ENCODE measurements at places on chromosomes 2 and 18.

GRCh38 chr18:49025426-49025766, 74.6 kb upstream of the SMAD7 start:
- no peak for DNase-seq

GRCh38 chr2:191853843-191854242, 7.0 kb upstream of the CAVIN2 start:
- no peak for DNase-seq

- DNase-seq: no peak
These were observed 48.1 kb downstream of the TPGS2 start for GRCh38 chr18:36780748-36781147.

DNA sequence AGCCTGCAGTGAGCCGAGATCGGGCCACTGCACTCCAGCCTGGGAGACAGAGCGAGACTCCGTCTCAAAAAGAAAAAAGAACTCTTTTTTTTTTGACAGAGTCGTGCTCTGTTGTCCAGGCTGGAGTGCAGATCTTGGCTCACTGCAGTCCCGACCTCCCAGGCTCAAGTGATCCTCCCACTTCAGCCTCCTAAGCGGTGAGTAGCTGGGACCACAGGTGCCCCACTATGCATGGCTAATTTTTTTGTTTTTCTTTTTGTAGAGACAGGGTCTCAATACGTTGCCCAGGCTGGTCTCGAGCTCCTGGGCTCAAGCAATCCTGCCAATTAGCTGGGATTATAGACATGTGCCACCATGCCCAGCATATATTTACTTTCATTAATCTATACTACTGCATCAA, 12.5 kb upstream of the INO80D start:
- no peak for DNase-seq

DNA sequence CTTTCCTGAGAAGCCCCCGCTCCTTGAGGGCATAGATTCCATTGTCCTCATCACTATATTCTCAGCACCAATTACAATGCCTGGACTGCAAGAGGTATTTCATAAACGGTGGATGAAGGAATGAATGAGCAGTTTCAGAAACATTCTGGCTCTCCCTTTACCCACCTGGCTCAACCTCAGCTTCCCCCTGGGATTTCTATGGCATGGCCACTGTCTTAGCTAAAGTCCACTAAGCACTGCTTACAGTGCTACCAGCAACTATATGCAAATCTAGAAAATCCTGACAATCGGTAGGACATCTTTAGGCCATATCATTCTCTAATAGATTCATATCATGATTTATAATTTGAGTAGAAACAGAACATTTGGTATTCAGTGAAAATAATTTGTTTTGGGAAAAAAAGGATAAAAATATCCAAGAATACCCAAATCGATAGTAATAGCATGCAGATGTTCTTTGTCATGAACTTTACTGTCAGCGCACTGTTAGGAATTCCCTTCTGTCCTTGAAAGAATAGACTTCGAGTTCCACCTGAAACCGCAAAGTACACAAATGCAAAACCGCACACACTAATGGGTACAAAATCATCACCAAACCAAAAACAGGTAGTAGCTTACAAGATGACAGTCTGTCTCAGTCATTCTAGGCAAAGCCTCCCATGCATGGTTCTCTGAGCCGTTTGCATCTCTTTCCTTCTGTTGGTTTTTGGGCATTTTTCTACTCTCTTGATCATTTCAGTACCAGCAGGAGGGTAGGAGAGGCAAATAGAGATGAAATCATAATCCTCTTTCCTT, 303.6 kb upstream of the ID2 start:
- no peak for DNase-seq

GRCh38 chr18:75247611-75248421, 37.2 kb downstream of the TSHZ1 start:
- DNase-seq: peak; percentile 23

GRCh38 chr2:45974056-45974455, 322.6 kb downstream of the PRKCE start:
- no peak for DNase-seq

GRCh38 chr2:185187421-185187820, 551.2 kb upstream of the FSIP2 start:
- no peak for DNase-seq

DNA sequence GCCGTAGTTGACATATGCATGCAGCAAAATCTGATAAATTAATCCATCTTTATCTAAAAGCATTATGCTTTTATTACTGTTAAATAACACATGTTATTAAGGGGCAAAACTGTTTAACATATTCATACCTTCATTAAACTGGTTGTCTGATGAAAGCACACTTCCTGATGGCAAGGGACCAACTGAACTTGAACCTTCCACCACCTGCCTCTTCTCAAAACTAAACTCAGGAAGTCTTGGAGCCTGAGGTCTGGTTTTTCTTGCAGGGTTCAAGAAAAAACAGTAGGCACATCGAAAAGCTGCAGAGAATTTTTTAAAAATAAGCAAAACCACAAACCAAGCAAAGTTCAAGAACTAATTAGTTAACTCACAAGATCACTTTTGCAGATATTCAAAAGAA, 64.9 kb downstream of the LNPK start:
- no peak for DNase-seq

DNA sequence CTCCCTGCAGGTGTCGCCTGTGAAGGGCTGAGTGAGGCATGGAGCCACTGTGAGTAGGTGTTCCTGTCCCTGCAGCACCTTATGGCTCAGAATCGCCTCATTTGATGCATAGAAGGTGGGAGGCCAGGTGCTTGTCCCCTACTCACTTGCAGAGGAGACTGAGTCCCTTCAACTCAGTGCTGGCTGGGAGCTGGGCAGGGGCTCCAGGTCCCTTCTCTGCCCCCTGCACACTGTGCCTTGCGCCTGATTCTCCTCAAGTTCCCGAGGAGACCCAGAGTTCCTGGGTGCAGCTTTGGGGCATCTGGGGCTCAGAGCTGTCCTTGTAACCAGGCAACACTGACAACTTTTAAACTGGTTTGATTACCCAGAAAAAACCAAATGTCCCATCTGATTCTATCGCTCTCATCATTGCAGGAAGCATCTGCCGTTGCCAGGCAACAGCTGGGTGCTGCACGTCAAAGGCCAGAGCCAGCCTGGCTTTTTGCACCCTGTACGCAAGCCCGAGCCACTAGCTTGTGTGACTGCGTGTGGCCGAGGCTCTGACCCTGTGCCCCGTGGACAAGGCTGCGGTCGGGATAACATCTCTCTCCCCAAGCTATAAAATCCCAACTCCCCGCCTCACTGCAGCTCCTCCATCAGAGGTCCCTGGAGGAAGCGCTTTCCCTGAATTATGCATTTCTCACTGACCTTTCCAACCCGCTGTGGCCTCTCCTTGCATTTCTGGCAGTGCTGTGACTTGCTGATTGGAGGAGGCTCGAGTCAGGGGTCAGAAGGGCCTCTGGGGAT, 130.8 kb upstream of the HDAC4 start:
- DNase-seq: peak; percentile 24

GRCh38 chr2:100407073-100407472, 10.4 kb downstream of the CHST10 start:
- DNase-seq: no peak

DNA sequence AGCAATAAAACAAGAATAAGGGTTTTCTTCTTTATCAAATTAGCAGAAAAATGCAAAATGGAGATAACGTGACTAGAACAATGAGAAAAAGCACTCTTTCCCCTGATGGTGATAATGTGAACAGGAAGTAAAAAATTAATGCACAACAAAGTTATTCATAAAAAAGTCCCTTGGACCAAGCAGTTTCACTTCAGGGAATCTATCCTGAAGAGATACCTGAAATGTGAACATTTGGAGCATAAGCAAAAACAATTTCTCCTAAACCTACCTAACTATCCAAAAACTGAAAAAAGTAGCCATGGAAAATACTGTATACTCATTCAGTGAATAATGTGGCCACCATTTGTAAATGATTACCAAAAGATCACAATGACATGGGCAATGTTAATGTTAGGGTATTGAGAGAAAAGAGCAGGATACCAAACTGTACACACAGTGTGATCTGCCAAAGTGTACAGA, 48.7 kb downstream of the TRIP12 start:
- DNase-seq: no peak

GRCh38 chr2:105242286-105242993, 897 bp downstream of the GPR45 start:
- no peak for DNase-seq

Data from NCI-H774 (cell line).